ENCODE measurements at places on chromosomes 5 and 9.

DNA sequence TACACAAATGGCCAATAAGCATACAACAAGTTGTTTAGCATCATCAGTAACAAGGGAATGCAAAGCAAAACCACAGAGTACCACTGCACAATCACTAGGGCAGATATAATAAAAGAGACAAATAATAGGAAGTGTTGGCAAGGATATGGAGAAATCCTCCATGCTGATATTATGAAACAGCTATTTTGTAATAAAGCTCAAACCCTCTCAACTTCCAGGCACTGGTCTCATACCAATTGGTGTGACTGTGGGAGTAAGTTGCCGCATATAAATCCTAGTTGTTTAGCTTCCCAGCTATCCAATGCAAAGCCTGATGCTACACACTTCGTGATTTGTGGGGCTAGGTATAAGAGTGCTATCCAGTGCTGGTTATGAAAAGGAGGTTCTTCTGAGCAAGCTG is 88.6 kb downstream of the SMIM23 start:
- DNase-seq: no peak

GRCh38 chr9:68852941-68853340 is 147.9 kb downstream of the PIP5K1B start:
- DNase-seq: no peak

DNA sequence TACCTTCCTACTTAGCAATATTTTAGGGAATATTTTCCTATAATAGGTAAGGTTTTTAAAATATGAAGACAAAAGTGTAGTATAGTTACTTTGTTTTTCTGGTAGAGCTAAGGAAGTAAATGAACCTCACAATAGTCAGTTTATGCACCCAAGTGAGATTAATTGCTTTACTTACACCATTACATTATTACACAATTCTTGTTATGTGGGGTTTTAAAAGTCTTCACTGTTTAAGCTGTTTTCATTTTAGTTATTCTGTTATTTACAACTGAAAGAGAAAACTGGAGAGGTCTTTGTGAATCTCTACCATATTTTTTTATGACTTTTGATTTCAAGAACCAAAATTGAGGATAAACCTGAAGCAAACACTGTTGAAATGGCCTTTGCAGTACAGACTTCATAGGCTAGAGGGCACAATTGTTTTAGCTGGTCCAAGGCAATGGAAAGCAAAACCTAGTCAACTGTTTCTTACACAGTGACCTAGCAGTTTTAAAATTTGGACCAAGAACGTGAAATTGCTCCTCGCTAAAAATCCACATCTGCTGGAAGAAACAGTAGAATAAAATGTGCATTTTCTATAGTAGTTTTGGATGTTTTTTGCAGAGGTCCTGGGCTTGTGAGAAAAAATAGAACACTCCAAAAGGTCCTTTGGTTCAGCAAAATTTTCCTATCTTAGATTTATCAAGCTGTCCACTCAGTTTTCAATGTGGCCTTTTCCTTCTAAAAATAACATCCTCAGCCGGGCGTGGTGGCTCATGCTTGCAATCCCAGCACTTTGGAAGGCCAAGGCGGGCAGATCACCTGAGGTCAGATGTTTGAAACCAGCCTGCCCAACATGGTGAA is 66.4 kb upstream of the FER start:
- DNase-seq: no peak

- DNase-seq: no peak
Observed at GRCh38 chr5:108386345-108387061, 4.6 kb upstream of the FBXL17 start.

DNA sequence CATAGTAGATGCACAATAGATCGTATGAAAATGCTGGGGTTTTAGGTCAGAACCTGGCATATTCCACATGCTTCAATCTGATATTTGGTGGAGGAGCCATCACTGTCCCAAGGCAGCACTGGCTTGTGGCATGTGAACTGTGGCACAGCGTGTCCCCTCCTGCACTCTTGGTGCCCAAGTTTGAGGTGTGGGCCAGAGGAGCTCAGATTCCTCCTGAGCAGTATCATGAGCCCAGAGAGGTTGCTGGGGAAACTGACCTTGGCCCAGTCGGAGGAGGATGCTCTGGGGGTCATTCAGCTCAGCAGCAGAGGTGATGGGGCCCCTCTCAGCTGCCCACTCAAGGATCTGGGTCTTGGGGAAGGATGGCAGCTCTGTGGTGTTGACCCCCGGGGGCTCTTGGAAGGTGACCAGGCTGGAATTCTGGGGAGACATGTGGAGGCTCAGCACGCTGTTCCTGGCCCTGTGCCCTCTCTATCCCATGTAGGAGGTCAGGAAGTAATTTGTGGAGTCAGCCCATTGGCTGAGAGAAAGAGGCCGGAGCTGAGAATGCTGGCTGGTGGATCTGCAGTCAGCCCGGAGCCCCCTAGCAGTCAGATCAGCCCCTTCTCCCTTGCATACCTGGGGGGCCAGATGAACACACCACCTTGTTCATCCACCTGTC is 23.7 kb downstream of the FPGS start:
- no peak for DNase-seq

DNA sequence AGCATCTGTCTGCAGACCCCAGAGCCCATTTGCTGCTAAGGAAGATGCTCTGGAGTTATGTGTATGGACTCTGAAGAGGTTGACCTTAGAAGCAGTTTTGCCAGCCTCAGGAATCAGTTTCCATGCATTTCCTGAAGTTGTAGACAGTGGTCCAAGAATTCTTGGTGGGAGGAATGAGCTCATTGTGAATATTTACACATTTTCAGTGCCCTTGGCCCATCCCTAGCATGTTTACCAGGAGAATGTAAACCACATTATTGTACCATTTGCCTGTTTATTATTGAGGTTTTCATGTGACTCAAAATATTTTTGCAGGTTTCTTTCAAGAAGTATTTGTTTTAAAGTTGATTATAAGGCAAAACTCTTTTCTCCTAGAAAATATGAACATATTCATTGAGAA is 93.8 kb downstream of the NXNL2 start:
- no peak for DNase-seq

- no peak for DNase-seq
Observed at GRCh38 chr9:106111039-106111730, 416.8 kb downstream of the TMEM38B start.

DNA sequence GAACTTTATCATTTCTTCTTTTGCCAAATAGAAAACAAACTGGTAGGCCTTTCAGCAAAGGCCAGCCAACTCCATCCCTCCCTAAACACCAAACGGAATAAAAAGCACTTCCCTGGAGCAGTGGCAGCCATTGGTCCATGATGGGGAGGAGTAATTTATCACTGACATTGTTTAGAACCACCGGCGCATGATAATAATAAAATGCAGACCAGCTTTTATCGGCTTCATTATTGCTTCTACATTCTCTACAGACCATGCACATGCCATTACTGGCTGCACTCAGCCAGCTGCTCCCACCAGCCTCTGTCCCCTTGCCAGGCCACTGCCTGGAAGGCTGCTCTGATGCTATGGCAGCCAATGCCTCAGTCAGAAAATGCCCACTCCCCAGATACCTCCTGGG is 45.9 kb downstream of the ABCA1 start:
- no peak for DNase-seq

DNA sequence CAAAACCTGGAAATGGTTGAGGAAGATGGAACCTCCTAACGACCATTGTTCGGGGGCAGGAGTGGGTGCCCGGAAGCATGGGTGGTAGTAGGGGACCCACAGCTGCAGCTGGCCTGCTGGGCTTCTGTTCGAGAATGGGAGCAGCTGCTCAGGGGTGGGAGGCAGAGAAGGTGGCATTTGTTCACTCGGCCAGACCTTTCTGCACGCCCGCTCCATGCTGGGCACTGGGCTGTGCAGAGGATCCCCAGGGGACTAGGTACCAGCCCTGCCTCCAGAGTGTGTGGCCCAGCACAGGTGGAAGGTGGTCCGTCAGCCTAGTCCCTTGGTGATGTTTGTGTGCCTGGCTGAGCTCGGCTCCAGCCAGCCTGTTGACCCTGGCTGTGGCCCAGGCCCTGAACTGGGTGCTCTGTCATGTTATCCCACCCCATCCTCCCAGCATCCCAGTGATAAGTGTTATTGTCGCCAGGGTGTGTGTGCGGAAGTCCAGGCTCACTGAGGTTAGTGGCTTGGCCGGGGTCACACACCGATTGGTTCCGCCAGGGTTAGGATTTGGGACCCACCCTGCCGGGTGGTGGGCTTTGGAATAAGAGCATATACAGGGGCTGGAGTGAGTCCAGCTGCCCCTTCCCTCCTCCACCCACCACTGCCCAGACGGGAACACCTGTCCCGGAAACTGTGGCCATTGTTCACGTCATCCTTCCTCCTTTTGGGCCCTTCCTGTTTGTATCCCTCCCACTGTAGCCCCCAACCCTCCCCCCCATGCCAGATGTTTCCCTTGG is 4.8 kb downstream of the N4BP3 start:
- no peak for DNase-seq

DNA sequence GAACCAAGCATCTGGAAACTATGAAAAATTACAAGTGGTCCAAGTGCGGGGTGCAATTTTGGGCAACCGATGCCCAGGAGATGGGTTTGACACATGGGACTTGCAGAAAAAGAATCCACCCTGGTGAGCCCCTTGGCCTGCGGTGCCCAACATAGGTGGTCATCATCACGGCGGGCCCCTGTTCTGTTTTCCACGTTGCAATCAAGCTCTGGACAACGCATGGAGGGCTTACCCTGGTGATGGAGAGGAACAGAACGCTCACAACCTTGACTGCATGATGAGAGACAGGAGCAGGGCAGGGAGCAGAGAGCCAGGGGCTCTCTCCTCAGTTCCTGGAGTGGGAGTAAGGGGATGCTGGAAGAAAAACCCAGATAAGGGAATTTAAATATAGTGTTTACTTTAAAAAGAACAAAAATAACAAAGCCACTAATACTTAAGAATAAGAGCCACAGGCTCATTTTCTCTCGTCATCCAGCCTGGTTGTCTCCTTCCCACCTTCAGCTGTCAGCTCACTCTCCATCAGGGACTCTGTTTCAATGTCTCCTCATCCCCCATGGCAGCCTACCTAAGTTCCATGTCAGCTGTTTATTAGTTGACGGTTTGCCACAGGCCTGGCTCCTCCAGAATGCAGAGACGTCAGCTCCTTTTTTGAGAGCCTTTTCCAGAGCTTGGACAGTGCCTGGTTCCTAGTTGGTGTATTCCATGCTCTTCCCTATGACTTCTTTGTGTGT is 172.1 kb downstream of the GADD45G start:
- no peak for DNase-seq

DNA sequence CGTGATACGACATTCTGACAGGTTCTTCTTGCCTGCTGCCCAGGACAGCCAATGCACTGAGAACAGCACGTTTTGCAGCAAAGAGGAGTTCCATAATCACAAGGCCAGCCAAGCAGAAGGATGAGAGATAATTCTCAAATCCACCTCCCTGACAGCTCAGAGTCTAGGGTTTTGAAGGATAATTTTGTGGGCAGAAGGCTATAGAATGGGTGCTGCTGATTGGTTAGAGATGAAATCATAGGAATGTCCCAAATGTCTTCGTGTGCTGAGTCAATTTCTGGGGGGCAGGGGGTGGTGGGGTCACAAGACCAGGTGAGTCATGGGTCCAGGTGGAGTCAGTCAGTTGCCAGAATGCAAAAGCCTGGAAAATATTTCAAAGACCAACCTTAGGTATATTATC is 175.5 kb upstream of the SLC30A5 start:
- DNase-seq: no peak

DNA sequence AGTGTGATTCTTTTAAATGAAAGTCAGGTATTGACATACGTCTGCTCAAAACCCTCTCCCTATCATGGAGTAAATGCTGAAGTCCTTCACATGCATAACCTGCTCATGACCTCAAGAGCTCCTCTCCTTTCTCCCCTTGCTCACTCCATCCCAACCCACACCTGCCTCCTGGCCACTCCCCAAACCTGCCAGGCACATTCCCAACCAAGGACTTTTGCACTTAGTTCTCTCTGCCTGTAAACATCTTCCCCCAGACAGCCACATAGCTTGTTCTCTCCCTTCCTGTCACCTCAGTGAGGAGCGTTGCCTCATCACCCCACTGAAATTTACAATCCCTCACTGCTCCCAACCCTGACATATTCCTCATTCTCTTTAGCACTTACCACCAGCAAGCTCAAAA is 8.7 kb downstream of the SETD9 start:
- DNase-seq: no peak

GRCh38 chr9:136103651-136104487 is 8.8 kb upstream of the NACC2 start:
- DNase-seq: no peak

- DNase-seq: no peak
Observed at GRCh38 chr9:94779693-94780290, 53.3 kb downstream of the AOPEP start.

- DNase-seq: no peak
Observed at GRCh38 chr9:21015995-21016394, 15.4 kb downstream of the HACD4 start.

Data from stimulated activated CD4-positive, alpha-beta T cell treated with anti-CD3 and anti-CD28 coated beads, TNF-alpha, amount 100 ng/mL, for 1 hour (primary cell).